ENCODE measurements at places on chromosomes 6 and 20.

DNA sequence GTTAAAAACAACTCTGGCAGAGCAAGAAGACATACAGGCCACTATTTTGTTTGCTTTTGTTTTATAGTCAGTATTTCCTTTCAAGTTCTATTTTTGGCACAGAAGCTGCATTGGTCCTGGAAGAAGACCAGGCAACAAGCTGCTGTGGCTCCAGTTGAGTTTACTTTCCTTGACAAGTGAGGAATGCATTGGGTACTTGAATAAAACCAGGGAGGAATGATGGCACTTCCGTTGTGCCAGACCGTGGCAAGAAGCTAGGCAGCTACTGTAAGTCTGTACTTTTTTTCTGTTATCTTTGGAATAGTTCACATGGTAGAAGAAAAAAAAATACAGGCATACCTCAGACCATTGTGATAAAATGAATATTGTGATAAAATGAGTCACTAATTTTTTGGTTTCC lies 66.3 kb downstream of the NCOA3 start:
- DNase-seq, result no peak

GRCh38 chr6:106670236-106670635 lies 40.9 kb downstream of the QRSL1 start:
- DNase-seq, result no peak

GRCh38 chr6:6810727-6811126 lies 222.2 kb downstream of the LY86 start:
- DNase-seq, result no peak

GRCh38 chr6:25042984-25043725 lies 107.4 kb upstream of the RIPOR2 start:
- DNase-seq, result no peak

- DNase-seq, result no peak
Observed at GRCh38 chr20:42996141-42996540, 193.6 kb downstream of the PTPRT start.

GRCh38 chr6:12893036-12893435 lies 176.5 kb downstream of the PHACTR1 start:
- DNase-seq, result no peak

DNA sequence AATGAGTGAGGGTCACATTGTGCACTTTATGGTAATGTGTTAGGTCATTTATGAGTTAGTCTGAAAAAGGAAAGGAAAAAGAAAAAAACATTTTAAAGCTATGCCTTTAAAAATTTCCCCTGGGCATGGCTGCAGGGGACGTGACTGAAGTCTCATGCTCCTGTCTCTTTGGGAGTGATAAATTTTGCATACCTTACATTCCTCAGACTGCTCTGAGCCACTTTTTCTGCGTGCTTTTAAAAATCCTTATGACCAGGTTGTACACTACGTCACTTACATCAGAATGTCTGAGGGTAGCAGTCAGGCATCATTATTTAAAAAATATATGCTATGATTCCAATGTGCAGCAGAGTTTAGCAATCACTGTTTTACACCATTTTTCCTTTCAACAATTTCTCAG lies 121.2 kb downstream of the RFPL4B start:
- DNase-seq, result no peak

GRCh38 chr6:105795913-105796517 lies 290.1 kb upstream of the PRDM1 start:
- DNase-seq, result no peak

DNA sequence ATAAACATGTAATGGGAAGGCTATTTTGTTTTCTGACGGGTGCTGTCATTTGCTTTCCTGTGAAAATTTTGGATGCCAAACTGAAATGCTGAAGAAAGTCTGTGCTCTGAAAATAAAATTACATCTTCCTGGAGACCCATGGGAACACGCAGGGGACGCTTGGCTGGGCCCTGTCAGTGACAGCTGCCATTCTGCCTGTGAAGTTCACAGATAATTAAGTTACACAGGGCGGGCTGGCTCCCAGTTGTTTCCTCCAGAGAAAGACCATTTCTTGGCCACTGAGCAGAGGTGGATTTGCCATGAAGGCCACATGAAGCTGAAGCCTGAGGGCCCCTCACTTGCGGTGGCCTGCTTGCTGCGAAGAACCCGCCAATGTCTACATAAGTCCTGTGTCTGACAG lies 93.5 kb downstream of the TMEM170B start:
- DNase-seq, result no peak

DNA sequence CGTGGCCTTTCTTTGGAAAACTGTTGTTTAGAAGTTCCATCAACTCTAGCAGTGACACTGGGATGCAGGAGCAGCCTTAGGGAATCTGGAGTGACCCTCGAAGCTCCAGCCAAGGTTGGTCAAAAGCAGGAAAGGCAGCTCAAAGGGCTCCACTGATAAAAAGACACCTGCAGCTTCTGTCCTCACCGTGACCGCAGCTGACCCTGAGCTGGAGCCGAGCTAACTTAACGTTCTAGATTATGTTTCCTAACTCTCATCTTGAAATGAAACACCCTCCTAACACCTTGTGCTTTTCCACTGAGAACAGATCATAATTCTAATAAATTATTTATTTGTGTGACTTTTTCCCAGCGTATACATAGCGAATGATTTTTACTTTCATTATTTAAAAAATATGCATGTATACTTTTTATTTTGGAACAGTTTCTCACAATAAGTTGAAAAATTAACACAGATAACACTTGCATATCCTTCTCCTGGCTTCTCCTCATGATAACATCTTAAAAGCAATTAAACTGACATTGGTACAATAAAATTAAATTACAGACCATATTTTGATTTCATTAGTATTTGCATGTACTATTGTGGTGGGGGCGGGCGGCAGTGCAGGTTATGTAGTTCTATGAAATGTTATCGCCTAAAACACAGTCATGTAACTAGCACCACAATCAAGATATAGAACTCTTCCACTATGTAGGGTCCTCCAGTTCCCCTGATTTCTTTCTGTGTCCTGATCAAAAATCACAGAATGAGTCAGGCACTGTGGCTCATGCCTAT lies 116.1 kb downstream of the MOXD1 start:
- DNase-seq, result no peak

- DNase-seq, result no peak
Observed at GRCh38 chr6:157346373-157346772, 23.1 kb upstream of the TMEM242 start.

DNA sequence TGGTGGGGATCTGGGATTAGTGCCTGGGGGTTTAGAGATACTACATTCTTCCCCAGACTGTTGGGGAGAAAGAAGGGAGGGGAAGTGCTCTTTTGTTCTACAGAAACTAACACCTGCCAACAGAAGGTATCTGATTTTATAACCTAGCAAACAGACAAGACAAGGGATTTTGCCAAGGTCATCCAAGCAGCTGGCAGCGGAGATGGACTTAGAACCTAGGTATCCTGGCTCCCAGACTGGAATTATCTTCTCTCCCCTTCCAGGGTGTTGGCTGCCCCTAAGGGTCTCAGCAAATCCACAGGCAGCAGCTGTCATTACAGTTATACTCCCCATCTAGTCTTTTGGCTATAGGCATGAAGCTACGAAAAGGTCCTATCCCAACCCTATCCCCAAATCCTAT lies 8.4 kb downstream of the SDC4 start:
- DNase-seq, result no peak

- DNase-seq, result no peak
Observed at GRCh38 chr6:39050453-39051112, 2.0 kb downstream of the GLP1R start.

GRCh38 chr6:13422681-13423221 lies 64.6 kb downstream of the GFOD1 start:
- DNase-seq, result no peak

DNA sequence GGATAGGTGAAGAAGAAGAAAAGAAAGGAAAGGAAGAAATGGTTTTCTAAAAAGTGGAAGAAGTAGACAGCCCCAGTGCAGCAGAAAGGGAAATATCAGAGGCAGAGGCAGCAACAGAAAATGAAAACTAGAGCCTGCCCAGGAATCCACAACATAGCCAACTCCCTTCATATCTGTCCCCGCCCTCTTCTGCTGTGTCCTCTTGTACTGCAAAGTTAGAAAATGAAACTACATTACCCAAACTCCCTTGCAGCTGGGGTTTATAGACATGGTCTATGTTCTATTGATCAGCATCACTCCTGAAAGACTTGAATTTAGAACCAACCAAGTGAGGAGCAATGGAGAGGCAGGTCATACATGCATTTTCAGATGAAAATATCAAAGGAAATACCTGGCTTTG lies 200.5 kb upstream of the PHACTR1 start:
- DNase-seq, result no peak

DNA sequence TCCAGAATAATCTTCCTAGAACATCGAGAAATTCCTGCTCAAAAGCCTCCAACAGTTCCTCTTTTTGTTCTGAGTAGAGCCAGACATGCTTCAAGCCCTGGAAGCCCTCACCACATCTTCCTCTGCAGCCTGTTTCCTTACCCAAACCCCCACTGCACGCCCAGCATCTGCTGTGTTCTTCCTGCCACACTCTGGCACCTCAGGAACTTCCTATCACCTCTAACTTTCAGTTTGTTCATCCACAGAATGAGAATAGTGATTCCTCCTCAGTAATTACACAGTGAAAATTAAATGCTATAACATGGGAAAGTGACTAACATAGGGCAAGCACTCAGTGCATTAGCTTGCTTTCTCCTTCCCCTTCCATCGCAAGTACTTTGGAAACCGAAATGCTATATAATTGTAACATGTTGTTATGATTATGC lies 26.3 kb downstream of the C6orf89 start:
- DNase-seq, result no peak

- no peak for DNase-seq
Observed at GRCh38 chr6:141587482-141588266, 545.1 kb upstream of the GJE1 start.

- no peak for DNase-seq
Observed at GRCh38 chr6:143807103-143807772, 35.9 kb upstream of the LTV1 start.

GRCh38 chr6:38427492-38428210 lies 212.1 kb downstream of the BTBD9 start:
- no peak for DNase-seq

GRCh38 chr6:149451376-149452036 lies 33.3 kb downstream of the ZC3H12D start:
- DNase-seq, result no peak

- DNase-seq, result no peak
Observed at GRCh38 chr20:23043376-23043775, 6.1 kb downstream of the THBD start.

GRCh38 chr6:154403788-154404187 lies 47.2 kb upstream of the IPCEF1 start:
- no peak for DNase-seq

- DNase-seq, result no peak
Observed at GRCh38 chr20:45946149-45946970, 11.9 kb downstream of the PCIF1 start.

- no peak for DNase-seq
Observed at GRCh38 chr6:25998379-25998778, 35.8 kb downstream of the TRIM38 start.

DNA sequence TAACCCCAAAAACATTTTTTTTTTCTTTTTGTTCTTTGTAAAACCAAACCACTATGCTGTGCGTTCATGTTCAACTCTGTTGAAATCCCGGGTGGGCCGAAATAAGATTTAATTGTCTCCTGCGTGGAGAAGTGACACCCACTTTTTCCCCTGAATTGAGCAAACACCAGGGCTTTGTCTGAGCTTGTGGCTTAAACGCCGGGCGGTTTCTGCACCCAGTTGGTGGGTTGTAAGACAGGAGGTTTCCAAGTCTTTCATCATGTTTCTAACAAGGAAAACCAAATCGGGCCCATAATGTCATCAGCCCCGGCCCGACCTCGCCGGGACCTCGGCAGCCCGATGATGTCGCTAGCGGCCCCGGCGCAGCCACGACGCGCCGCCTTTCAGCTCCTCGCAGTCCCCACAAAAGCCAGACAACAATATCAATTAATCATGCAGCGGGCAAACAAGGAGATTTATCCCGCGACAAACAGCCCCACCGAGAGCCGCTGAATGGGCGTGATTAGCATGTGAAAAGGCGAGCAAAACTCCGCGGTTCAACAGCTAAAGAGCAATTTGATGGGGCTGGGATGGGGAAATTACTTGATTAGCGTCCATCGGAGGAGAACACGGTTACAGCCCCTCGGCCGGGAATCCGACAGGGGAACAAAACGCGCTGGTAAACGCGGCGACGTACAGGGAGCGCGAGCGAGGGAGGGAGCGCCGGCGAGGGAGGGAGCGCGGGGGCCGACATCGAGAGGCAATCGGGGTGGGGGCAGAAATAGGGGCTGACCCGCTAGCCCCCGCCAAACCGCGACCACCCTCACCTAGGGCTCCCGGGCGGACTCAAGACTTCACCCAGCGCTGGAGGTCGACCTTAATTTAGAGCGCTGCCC lies 5.3 kb downstream of the LINC00237 start:
- no peak for DNase-seq

DNA sequence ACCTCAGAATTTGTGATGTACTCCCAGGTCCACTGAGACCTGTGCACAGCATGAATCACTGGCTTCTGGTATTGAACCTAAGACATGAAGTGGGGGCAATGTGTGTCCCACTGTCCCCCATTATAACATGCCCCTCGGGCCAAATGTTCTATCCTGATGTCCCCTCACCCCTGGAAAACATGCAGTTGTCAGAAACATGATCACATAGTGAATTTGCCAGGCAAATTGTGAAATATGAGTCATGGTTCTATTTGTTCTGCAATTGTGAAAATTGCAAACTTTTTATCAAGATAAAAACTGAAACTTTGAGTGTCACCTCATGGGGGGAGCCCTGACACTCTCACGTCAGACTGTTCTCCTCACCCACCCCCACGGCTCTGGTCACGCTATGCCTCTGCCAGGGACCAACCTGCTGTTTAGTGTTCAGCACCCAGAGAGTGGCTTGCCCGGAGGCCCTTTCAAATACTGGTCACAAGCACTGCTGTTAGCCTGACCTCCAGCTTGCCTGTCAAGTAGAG lies 305.3 kb downstream of the CLIC5 start:
- DNase-seq, result no peak

DNA sequence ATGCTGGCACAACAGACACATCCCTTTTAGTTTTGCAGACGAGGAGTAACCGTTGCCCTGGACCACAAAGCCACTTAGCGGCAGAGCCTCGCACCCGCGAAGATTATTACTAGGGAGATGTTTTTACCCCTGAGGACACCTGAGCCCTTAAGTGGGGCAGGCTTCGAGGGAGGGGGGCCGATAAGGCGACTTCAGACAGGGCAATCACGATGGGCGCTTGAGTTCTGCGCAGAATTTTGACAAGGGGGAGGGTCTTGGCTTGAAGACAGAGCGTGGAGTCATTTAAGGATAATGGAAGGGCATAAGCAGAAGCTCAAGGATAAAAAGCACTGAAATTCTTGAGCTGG lies 650 bp upstream of the TTK start:
- no peak for DNase-seq

GRCh38 chr20:25296094-25297093 lies 48.5 kb downstream of the PYGB start:
- DNase-seq, result no peak

- no peak for DNase-seq
Observed at GRCh38 chr6:40352527-40353170, 234.5 kb downstream of the LRFN2 start.

DNA sequence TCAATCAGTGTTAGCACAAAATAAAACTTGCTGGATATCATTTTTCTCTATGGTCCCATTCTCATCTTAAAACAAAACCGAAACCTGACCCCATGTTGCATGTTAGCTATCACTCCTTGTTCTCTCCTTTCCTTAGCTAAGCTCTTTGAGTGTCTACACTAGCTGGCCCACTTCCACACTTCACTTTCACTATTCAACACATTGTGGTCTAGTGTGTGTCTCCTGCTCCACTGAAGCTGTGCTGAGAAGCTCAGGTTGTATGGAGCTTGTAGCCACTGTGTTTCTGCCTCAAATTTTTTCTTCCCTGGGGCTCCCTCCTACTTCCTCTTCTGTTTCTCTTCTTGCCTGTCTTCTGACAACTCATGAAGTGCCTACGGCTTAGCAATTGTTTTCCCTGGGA lies 223.0 kb downstream of the NKAIN2 start:
- DNase-seq, result no peak

Data from NCI-H524 treated with DMSO at 0.1 percent for 48 hours (cell line).